CD4-positive, alpha-beta T cell treated with Interleukin-10 for 1 hour (primary cell): ENCODE measurements at places on chromosomes 6 and 20.

- DNase-seq = no peak
Measured at GRCh38 chr20:58005581-58006345, 222.7 kb downstream of the ANKRD60 start.

- no peak for DNase-seq
Measured at GRCh38 chr6:33781131-33781975, 7.6 kb downstream of the LEMD2 start.

DNA sequence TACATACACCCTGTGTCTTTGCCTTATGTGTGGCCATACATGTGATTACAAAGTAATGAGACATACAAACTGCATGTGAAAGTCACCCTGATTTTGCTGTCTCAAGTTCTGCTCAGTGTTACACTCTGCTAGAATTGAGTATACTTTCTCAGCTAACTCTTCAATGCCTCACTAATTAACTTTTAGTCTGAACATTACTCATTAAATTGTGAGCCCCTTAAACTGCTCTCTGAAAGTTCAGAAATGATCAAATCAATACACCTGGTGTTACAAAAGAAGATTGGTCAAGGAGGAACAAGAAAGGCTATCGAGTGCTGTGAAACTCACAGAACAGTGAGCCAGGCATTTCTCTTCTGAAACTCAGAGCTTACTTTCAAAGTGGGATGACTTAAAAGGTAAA lies 71.3 kb downstream of the MKKS start:
- no peak for DNase-seq

DNA sequence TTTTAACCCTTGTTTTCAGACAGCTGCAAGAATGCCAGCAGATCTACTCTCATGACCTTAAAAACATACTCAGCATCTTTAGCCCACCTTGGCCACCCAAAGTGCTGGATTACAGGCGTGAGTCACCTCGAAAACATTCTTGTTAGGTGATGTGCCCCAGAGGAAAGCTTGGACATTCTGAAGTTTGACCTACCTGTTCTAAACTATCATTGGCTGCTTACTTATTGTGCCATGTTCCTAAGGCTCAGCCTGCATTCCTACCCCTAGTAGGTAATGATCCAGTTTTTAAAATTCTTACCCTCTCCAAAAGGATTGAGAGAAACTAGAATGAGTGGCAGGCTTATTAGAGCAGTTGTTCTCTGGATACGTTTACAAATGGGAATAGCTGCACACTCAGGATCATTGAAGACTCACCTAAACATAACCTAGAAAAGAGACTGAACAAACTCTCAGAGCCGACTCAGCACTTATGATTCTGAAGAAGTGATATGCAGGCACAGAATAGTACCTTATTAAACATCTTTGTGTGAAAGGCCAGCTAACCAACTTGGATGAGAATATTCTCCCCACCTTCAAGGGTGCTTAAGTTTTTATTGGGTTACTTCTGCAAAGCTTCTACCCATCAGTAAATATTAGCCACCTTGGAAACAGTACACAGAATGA lies 362.1 kb downstream of the NRN1 start:
- DNase-seq = no peak
